ENCODE measurements at places on chromosomes 2 and 18. TPM values are rescaled to one million over a fixed set of nuclear protein-coding genes. Genes with fewer than 3 reads are reported as not detected.
A peak's percentile ranks its signal among the peaks of the same experiment; 100 is the strongest.

CHPF gene
- total RNA-seq: 73.8 TPM

HPCAL1 gene
- total RNA-seq: 64.9 TPM

ABI2 gene
- total RNA-seq: 14.1 TPM

DNA sequence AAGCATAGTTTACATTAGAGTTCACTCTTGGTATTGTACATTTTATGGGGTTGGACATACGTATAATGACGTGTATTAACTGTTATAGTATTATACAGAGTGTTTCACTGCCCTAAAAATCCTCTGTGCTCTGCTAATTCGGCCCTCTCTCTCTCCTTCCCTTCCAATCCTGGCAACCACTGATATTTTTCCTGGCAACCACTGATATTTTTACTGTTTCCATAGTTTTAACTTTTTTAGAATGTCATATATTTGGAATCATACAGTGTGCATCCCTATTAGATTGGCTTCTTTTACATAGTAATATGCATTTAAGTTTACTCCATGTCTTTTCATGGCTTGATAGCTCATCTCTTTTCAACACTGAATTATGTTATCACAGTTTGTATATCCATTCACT lies 526.7 kb downstream of the RIT2 start:
- DNase-seq: no peak

DNA sequence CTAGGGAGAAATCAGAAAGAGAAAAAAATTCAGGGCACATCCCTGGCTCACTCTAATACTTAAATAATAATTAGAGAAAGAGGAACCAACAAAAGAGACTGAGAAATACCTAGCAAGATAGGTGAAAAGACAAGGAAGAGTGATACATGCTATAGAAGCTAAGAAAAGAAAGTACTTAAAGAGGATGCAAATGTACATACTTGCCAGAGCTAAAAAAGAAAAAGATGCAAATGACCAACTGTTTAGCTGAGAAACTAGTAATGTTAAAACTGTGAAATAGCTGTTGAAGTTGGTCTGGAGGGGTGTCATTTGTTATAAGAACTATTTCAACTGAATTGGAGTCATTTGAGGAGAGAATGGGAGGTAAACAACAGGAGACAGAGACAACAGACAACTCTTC lies 412.2 kb downstream of the SPAG16 start:
- no peak for DNase-seq

DNA sequence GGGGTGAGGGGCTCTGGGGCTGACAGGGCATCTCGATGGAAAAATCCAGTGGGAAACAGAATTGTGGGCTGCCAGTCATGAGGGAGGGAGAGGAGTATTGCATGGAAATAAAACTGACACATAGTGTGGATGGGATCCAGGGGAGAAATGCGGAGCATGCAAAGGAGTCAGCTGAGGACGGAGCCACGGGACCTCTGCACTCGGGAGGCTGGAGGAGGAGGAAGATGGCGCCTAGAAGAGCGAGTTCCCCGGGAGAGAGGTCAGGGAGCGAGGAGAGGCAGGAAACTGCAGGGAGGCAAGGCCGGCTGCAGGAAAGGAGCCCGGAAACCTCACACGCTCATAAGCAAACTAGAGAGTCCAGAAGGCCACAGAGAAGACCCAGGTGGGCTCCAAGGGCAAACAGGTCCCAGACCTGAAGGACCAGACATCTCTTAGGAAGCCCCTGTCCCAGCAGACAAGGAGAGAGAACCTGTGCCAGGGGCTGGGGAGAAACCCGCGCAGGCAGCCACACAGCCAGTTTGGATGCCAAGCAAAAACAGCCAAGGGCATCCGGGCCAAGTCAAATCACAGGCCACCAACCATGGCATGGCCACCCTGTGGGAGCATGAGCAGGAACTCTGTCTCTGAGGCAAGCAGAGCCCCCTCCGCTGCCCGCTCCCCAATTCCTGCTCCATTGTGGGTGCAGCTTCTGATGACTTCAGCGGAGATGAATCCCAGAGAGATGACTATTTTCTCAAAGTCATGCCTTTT lies 218.8 kb upstream of the ID2 start:
- no peak for DNase-seq

GRCh38 chr2:100222844-100223243 lies 80.5 kb upstream of the AFF3 start:
- no peak for DNase-seq

- peak; percentile 91 for DNase-seq
Measured at GRCh38 chr2:8598295-8599165, 83.3 kb upstream of the ID2 start.
